ENCODE measurements at places on chromosomes 2 and 18.

DNA sequence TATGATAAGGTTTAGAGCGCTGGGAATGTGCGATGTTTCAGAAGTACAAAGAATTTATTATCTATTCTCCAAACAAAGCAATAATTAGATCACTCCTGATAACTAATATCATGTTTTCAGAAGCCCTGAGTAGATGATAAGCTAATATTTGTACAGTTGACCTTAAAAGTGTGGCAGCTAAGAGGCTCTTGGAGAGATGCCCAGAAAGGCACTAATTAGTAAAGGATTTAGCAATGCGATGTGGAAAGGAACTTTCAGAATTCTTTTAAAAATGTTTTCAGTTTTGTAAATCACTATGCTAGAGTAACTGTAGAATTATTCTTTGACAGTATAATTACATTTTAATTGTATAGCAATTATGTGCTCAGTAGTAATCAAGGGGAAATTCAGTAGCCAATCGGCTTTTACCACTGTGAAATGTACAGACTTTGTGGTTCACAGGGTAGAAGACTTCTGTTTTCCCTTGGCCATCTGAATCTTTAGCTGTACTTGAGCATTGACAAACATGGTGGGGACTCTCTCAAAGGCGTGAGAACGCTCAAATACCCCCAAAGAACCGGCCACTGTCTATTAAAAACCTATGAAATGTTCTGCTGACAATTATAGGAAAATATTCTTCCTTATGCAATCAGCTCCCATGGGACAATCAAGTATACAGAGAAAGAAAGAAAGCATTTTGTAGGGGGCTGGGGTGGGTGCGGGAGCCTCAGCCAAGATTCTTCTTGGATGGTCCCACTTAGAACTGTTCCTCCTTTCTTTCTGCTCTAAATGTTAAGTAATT is 262.8 kb upstream of the AGAP1 start:
- no peak for DNase-seq

GRCh38 chr2:41222593-41222992 is 770.7 kb upstream of the SLC8A1 start:
- no peak for DNase-seq

- no peak for DNase-seq
These were observed 22.5 kb upstream of the SCYGR5 start for GRCh38 chr2:227643990-227644551.

DNA sequence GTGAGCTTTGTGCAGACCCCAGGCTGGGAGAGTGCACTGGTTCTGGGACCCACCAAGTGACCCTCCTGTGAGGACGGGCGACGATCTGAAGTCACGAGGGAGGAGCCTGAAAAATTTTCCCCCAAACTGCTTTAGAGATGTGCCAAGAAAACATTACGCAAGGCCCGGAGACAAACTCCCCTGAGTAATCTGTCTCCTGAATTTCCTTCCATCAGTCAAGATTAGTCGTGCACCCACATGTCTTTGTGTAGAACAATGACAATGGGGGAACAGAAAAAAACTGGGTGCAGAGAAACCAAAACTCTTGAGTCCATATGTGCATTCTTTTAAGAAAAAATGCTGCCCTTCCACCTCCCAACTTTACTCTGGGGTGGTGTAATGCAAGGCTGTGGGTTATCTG is 12.6 kb upstream of the NCK2 start:
- DNase-seq, result peak; percentile 47

DNA sequence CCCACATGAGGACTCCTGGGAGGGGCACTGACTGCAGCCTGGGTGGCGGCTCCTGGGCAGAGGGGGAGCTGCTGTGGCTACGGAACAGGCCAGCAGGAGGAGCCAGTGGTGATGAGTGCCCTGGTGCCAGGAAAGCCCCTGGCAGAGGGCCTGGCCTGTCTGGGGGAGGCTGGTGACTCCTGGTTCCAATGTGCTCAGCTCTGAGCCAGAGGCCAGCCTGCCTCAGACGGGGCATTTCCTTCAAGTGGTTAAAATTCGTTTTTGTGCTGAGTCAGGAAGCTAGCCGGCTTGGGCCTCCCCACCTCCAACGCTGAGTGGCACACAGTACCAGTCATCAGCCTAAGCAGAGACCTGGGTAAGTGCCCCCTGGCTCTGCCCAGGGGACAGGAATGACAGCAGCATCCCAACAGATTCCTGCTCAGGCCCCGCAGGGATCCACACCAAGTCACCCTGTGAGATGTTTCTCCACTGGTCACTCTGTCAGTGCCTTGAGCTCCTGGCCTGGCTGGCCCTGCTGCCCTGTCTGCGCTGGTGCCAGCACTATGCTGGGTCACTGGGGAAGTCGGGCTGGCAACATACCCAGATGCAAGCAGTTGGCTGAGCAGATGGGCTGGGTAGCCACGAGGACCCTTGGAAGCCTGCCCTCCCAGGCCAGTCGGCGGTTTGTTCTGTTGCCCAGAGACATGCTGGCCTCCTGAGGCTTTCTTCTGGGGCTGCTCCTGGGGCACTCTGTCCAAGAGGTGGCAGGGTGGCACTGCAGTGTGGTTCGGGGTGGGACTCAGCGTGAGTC is 7.1 kb upstream of the KLF11 start:
- DNase-seq, result peak; percentile 17

DNA sequence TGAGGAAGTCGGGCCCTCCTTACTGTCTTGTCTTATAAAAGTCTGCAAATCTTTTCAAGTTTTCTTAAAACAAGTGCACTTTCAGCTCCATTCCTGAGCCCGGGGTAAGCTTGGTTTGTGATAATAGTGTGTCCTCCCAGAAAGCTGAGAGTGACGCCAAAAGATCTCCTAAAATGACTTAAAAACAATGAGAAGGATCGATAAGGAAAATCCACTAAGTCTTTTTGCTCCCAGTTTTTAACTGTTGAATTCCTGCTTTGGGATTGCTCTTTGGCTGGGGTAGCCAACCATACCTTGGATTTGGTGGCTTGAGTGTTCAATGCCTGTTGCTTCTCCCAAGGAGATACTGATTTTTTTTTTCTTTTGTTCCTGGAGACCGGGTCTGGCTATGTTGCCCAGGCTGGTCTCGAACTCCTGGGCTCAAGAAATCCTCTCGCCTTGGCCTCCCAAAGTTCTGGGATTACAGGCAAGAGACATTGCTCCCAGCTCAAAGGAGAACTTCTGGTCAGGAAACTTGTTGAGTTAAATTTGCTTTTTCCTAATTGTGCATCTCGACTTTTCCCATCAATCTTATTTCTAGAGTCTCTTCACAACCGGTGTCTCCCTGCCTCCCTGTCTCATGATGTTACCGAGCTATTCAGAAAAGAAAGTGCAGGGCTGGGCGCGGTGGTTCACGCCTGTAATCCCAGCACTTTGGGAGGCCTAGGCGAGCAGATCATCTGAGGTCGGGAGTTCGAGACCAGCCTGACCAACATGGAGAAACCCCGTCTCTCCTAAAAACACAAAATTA is 3.0 kb downstream of the TGIF1 start:
- DNase-seq, result no peak

DNA sequence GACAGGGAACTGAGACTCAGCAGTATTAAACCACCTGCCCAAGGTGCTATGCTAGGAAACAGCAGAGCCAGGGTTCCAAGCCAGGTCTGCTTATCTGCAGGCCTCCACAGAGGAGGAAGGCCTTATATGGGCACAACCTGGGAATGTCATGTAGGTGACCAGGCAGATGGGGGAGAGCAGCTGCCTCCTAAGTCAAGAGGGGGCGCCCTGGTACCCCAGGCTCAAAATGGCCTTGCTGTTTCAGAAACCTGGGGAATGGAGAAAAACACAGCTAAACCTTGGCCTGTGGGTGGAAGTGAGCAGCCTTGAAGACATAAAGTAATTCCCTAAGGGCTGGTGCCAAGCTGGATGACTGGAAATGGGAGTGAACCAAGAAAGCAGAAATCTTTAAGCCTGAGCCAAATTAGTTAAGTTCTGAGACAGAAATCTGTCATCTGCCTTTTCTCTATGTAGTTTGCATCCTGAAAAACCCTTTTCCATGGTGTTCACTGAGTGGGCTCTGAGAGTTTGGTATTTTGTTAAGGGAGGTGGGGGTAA is 79.1 kb downstream of the MAPK4 start:
- DNase-seq, result no peak

DNA sequence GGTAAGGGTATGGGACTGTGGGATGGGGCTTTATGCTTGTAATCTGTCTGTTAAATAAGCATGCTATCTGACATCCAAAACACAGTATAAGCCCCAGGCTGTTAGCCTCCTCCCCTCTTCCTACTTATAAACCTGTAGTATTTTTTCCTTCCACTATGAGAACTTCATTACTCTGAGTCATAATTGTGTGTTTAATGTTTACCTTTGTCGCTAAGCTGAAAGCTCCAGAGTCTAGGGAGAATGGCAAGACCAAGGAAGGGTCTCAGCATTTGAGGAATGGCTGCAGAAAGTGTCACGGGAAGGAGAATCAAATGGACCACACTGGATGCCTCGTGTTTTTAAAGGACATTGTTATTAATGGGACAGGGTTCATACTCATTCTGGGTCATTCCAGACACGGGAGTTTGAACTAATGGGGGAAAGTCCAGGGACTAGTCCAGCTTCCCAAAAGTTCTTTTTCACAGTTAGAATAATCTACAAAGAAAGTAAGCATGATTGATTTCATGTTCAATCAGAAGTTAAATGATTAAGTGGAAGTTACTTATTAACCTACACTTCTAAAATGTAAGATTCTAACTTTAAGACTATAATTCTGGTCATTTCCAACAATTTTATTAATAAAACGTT is 292.2 kb downstream of the AFF3 start:
- no peak for DNase-seq

DNA sequence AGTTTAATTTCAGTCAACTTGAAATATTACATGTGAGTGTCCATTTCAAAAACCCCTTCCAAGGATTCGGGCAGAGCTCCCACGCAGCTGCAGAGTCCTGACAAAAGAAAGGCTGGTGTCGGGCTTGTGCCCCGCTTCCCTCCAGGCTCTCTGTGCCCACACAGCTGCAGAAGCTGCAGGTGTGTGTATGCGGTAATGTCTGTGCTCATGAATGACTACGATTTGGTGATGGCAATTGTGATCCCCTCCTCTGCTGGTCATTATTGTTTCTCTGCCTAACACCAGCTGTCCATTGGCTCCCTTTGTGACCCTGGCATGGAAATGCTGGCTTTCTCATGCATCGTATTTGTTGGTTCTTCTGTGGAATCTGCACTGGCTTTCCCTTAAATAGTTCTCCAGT is 224.8 kb downstream of the NUP35 start:
- no peak for DNase-seq

GRCh38 chr2:7825591-7826312 is 856.1 kb upstream of the ID2 start:
- no peak for DNase-seq

DNA sequence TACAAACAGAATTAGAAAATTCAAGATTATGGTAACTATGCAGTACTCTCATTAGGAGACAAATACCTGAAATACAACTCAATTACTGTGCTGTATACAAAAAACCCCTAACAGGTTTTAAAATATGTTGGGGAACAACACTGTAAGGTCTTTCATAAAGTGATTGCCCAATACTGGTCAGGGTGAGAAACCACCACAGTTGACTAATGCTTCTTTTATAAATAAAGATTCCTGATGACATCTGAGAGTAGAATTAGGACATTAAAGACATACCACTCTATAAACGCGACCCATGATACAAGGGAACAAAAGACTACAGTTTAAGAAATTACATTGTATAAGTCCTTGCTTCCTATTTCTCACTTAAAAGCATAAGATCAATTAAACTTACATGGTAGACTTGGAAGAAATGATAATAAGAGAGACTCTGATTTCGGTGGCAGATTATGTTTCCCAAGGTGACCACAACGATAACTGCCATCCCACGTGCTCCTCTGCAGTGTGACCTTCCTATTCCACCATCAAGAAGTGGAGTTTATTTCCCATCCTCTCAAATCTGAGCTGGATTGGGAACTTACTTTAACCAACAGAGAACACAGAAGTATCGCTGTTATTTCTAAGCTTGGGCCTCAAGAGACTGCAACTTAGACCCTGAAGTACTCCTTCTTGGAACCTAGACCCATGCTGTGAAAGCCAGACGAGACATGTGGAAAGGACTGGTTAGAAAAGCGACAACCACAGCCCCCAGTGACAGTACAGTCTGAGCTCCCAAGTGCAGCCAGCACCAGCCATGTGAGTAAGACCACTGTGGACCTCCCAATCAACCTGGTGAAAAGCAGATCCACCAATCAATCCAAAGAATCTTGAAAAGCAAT is 52.3 kb downstream of the ZNF521 start:
- DNase-seq, result no peak

- no peak for DNase-seq
These were observed 69.9 kb downstream of the PLB1 start for GRCh38 chr2:28565720-28566295.

- DNase-seq, result no peak
These were observed 52.6 kb downstream of the CXCR4 start for GRCh38 chr2:136065384-136065783.

GRCh38 chr18:34600158-34600557 is 109.9 kb upstream of the DTNA start:
- no peak for DNase-seq

GRCh38 chr2:75403991-75404428 is 156.7 kb downstream of the EVA1A start:
- peak; percentile 65 for DNase-seq

- peak; percentile 0 for DNase-seq
These were observed 608.3 kb downstream of the ERBB4 start for GRCh38 chr2:211930331-211930730.

DNA sequence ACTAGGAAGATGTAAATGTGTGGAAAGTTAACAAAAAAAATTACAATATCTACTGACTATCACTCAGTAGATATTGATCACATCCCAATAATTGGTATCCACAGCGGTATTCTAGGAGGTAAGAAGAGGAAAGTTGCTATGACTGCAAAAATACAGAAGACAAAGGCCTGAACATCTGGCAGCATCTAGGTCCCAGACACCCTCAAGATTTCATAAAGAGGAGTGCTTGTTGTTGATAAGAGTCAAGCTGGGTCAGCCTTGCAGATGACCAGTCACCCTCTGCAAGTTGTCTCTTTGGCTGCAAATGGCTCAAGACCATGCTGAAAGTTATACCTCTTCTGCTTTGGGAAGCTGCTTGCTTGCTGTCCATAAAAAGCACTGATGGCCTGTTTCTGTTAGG is 228.4 kb upstream of the FBXO11 start:
- DNase-seq, result no peak

DNA sequence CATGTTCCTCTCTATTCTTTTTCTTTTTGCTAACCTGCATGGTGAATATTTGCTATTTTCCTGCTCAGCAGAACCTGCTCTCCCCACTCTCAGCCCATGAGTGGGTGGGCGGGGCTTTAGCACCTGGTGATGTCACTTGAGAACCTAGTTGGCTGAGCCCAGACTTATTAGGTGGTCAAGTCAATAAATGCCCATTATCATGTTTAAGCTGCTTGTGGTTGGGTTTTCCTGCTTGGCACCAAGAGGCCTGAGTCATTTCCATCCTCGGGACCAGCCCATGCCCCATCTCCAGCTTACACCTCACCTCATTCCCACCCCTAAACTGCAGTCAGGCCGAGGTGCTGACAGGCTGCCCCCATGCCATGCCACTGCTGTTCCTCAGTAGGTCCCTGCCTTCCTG is 226.6 kb downstream of the ANKRD30B start:
- DNase-seq, result no peak

GRCh38 chr18:59684777-59685176 is 12.4 kb downstream of the CCBE1 start:
- DNase-seq, result no peak

GRCh38 chr2:180761224-180761623 is 219.2 kb upstream of the UBE2E3 start:
- DNase-seq, result peak; percentile 58

- no peak for DNase-seq
These were observed 42.8 kb upstream of the MAL start for GRCh38 chr2:94982675-94983074.

All from Kasumi-1 (cell line).